ENCODE measurements at places on chromosomes 11 and 22.

DNA sequence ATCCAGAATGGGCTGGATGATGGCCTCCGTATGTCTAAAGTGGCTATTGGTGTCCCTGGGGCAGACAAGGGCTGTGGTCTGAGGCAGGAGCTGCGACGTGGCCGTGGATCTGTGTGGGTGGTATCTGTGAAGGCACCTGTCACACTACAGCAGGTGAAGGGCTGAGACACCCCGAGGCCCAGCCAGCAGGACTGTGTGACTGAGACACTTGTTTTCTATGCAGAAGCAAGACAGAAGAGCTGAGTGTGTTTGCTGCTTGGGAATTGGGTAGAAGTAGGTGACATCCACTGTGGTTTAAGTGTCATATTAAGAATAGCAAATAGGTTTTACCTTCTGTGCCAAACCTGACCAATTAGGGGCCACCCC lies 35.0 kb downstream of the AMPD3 start:
- no peak for DNase-seq

DNA sequence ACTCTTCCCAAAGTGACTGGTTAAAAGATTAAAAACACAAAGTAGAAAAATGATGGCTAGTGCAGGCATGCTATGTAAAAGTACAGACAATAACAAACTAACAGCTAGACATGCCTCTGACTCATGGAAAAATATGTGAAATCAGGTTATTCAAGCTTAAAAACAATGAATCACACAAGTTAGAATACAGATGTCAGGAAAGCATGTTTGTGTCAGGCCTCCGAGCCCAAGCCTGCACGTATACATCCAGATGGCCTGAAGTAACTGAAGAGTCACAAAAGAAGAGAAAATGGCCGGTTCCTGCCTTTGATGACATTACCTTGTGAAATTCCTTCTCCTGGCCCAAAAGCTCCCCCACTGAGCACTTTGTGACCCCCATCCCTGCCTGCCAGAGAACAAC lies 110.1 kb downstream of the NOX4 start:
- peak; percentile 78 for DNase-seq

DNA sequence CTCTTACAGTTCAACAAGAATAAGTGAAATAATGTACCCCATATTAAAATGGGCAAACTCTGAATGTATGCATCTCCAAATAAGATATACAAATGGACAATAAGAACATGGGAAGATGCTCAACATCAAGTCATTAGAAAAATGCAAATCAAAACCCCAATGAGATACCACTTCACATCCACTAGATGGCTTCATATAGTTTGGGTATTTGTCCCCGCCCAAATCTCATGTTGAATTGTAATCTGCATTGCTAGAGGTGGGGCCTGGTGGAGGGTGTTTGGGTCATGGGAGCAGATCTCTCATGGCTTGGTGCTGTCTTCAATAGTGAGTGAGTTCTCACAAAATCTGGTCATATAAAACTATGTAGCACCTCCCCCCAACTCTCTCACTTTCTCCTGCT lies 5.7 kb downstream of the MPZL2 start:
- DNase-seq, result no peak

DNA sequence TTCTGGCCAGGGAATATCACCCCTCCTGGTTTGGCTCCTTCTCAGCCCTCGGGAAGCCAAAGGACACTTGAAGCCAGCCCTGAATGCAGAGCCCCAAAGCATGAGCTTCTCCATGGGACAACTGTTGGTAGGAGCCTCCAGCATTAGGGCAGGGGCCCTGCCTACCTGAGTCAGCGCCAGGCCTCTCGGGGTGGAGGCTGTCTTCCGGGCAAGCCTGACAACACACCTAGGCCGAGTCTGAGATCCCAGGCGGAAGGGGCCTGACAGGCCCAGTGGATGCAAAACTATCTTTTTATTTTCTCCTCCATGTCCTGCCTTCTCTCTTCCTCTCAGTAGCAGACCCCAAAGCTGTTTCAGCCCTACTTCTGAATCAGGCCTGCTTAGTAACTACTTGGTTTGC lies 27.6 kb downstream of the RCOR2 start:
- DNase-seq, result no peak

GRCh38 chr11:121099364-121099763 lies 1.7 kb upstream of the TECTA start:
- no peak for DNase-seq

Data from MG63 (cell line).